ENCODE measurements at places on chromosomes 6 and 20. TPM values are rescaled to one million over a fixed set of nuclear protein-coding genes. Genes with fewer than 3 reads are reported as not detected.

BCAS4 gene
- total RNA-seq = 24.0 TPM

DDO gene
- 0.07 TPM for total RNA-seq

- DNase-seq = peak; percentile 23
These were observed 183.1 kb upstream of the RALGAPA2 start for GRCh38 chr20:20895537-20895936.

- no peak for DNase-seq
These were observed 161.3 kb downstream of the MEI4 start for GRCh38 chr6:77814119-77814518.

DNA sequence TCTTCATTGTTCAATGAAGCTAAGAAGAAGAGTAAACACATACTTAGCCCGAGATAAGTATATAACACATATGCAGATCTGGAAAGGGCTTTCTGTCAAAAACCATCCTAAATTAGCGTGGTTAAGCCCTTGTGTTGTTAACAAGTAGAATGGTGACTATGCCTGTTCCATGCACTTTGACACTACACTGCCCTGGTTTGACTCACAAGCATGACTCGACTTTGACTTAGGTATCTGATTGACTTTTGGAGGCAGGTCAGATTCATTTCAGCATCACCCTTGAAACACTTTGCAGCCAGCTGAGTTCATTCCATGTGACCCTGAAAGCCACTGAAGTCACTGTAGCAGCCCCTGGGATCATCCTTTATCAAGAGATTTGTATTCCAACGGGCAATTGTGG is 239.8 kb downstream of the TBX18 start:
- no peak for DNase-seq

DNA sequence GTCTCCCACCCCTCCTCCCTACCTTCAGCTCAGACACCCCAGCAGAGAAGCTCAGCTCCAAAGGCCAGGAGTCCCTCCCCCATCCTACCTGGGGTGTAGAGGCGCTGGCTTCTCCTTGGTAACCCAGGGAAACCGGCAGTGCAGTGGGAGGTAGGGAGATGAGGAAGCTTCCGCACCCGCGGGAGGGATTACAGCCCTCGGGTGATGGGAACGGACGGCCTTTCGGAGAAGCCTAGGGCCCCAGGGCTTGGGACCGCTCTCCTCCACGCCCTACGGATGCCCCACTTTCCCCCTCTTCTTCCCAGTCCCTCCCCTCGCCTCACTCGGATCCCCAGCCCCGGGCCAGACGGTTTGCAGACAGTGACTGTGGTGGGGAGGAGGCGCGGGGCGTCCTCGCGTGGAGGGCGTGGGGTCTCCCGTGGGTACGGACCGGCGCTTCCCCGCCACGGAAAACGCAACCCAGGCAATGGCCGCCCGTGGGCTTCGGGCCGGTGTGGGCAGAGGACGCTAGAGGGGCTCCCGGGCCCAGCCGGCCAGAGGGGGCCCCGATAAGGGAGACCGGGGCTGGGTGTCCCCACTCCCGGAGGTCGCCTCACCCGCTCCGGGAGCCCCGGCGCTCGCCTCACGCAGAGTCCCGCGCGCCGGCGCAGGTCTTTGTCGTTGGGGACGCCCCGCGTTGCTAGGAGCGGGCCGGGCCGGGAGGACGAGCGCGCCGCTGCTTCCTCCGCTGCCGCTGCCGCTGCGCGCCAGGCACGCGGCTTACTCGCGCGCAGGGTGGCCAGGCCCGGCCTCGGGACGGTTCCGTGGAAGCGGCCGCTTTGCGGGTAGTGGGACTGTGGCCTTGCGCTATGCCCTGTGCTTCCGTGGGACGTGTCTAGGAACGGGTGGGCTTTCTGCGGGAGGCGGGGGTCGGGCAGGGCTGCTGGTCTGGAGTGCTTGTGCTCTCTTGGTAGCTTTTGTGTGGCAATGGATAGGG is 15.8 kb downstream of the AARS2 start:
- DNase-seq = no peak
